Neural crest cell (in vitro differentiated cells): ENCODE measurements at places on chromosomes 6 and 20. TPM values are rescaled to one million over a fixed set of nuclear protein-coding genes. Genes with fewer than 3 reads are reported as not detected.

Gene RIMS4
- total RNA-seq: 4.1 and 6.1 TPM in 2 replicates

GRCh38 chr20:8020314-8021079 lies 936 bp upstream of the TMX4 start:
- no peak overlapping the region for H3K4me3 ChIP-seq
- peaks cover 10% of the 10 kb centered on the region for H3K4me1 ChIP-seq
- DNase-seq: no peak
- no peaks in the 10 kb centered on the region for H3K27me3 ChIP-seq
- H3K27ac ChIP-seq: no peak overlapping the region
- H3K36me3 ChIP-seq: no peaks in the 10 kb centered on the region

- H3K4me1 ChIP-seq: peaks cover 4% of the 10 kb centered on the region
- no peaks in the 10 kb centered on the region for H3K27me3 ChIP-seq
- no peak overlapping the region for H3K27ac ChIP-seq
- no peak overlapping the region for H3K4me3 ChIP-seq
- H3K36me3 ChIP-seq: no peaks in the 10 kb centered on the region
Measured at GRCh38 chr6:85065831-85066230, 301.4 kb upstream of the TBX18 start.

GRCh38 chr20:8658103-8658502 lies 410.8 kb upstream of the PLCB4 start:
- H3K4me1 ChIP-seq: peaks cover 11% of the 10 kb centered on the region
- DNase-seq: no peak
- H3K4me3 ChIP-seq: no peak overlapping the region
- H3K27me3 ChIP-seq: no peaks in the 10 kb centered on the region
- peaks cover 3% of the 10 kb centered on the region for H3K36me3 ChIP-seq

GRCh38 chr6:158374020-158374419 lies 61.8 kb downstream of the TULP4 start:
- H3K36me3 ChIP-seq: peaks cover 2% of the 10 kb centered on the region
- DNase-seq: no peak
- H3K4me3 ChIP-seq: no peak overlapping the region

DNA sequence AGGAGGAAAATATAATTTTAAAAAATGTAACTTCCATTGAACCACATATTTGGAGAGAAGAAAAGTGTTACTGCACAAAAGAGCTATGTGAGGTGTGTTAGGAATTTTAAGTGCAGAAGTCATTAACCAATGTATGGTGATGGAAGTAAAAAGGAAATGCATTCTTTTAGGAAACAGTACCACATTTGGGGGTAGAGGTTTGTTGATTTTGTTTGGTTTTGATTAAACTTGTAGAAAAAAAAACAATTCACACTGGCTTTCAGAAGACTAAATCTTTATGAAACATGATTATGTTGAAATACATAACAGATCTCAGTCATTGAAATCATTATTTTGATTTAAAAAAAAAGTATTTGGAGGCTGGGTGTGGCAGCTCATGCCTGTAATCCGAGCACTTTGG lies 1287.0 kb upstream of the GJE1 start:
- no peaks in the 10 kb centered on the region for H3K27me3 ChIP-seq
- DNase-seq: no peak
- H3K4me3 ChIP-seq: no peak overlapping the region
- H3K36me3 ChIP-seq: peaks cover 2% of the 10 kb centered on the region
